ENCODE measurements at places on chromosomes 12 and 14.

DNA sequence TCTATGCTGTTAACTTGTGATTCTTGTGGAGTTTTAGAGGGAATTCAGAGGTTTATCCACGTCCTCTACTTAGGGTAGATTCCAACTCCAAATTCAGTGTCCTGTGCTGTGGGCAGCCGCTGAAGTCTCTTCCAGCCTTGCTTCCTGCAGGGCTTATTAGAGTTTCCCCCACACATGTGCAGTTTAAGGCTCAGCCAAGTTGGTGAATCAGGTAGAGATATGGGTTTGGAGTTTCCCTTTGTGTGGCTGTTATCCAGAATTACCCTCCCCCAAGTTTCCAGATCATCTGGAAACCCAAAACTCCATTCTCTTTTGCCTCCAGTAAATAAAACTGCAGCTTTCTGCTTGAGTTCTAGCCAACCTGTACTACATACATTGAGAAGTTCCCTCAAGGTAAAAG is 853.7 kb downstream of the GALC start:
- no peak for DNase-seq

DNA sequence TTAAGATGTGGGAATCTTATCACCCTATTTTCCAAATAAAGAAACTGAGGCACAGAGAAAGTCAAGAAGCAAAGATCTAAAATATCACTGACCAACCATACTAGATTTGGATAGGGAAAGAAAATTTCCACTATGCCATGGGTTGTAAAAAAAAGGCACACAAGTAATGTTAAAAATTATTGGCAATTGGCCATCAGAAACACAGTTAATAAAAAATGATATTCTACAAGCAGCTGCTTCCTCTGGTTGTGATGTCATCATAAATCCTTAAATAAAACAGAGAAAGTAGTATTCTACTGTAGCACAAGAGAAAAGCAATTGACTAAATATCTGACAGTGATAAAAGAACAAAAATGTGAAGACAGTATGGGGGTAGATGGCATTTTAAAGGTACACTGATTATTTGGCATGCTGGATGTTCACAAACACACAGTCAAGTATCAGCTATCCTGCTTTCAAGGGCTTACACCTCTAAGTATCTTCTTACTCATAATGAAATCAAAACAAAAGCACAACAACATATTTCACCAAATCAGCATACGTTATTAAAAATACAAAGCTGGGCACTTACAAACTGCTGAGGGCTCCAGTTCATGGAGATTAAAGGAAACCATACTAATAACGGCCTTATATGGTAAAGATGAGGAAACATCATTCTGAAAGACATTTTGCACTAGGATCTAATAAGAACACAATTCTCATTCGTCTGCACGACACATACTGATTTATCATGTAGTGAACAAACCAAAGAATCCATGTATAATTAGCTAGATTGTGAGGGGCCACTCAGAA is 45.7 kb downstream of the CORO1C start:
- no peak for DNase-seq

GRCh38 chr14:56666294-56666693 is 86.7 kb downstream of the TMEM260 start:
- no peak for DNase-seq

- peak; percentile 84 for DNase-seq
These were observed 4.1 kb downstream of the C14orf180 start for GRCh38 chr14:104583424-104584306.

DNA sequence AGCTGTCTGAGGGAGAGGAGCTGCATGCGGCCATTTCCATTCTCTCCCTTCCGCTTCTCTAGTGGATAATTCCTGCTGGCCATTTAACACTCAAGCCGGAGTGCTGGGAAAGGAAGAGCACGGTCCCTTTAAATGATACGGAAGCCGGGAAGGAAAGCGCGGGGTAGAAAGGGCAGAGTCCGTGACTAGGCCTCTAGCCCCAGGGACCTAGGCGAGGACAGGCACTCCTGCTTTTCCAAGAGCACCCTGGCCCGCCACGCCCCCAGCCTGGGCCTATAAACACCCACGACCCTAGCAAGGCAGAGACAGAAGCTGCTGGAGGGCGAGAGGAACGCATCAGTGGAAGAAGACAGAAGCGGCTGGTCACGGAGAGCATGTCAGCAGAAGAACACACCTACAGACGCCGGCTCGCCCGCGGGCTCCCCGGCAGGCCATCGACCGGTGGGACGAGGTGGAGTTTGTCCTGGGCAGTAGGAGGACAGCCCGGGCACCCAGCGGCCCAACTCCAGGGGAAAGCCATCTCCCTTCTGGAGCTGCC is 1206.6 kb upstream of the TMEM132C start:
- no peak for DNase-seq

DNA sequence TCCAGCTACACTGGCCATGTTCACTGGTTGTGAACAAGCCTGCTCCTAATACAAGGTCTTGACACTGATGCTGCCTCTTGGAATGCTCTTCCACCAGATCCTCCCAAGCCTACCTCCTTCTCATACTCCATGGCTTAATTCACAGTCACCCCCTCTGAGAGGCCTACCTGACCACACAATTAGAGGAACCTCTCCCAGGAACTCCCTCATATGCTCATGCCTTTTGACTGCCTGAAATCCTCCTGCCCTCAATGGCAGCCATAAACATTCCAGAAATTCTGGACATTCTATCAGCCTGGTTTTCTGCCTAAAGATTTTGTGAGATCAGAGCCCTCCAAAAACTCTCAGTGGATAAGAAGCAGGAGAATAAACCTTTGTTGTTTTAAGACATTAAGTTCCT is 340.2 kb downstream of the C12orf75 start:
- DNase-seq = no peak

GRCh38 chr14:91925001-91925726 is 22.3 kb downstream of the FBLN5 start:
- DNase-seq = no peak

- DNase-seq = no peak
These were observed 167.8 kb downstream of the TTC7B start for GRCh38 chr14:90648421-90648820.

DNA sequence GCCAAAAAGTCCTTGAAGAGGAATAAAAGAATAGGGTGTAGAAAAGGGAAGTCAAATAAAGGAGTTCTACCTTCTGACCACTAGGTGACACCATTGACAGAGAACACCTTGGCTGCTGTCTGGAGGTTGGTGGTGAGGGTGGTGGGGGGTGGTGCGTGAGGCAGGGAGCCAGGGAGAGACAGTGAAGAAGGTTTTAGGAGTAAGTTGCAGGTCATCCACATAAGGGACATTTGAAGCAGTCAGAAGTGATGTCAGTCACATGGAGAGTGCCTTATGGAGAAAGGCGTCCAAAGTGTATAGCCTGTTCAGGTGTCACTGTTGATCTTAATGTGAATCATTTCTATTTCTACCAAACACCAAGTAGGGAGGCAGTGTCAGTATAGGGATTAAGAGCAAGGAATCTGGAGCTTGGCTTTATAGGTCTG is 279.3 kb upstream of the DDHD1 start:
- DNase-seq = peak; percentile 74

GRCh38 chr12:6863586-6864321 is 3.6 kb upstream of the TPI1 start:
- DNase-seq = no peak

- no peak for DNase-seq
These were observed 5.8 kb downstream of the AICDA start for GRCh38 chr12:8606890-8607289.

GRCh38 chr12:6250343-6250742 is 50.1 kb downstream of the CD9 start:
- no peak for DNase-seq

DNA sequence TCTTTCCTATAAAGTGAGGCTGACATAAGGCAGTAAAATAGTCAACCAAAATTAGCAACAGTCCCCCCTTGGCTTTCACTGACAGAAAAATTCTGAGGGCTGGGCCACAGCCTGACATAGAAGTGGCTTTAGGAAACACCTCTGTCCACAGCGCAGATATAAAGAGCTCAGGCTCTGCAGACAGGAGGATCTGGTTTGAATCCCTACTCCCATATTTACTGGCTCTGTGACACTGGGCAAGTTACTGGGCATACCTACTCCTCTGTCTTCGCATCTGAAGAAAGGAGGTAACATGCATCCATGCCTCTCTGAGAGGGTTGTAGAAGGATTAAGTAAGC is 95.3 kb downstream of the STXBP6 start:
- no peak for DNase-seq

GRCh38 chr14:65321370-65321875 is 91.1 kb upstream of the FUT8 start:
- DNase-seq = no peak

GRCh38 chr14:55577229-55577628 is 2.8 kb upstream of the KTN1 start:
- no peak for DNase-seq

GRCh38 chr14:67533754-67534085 is 630 bp downstream of the PLEKHH1 start:
- DNase-seq = peak; percentile 62

- peak; percentile 36 for DNase-seq
These were observed 442.8 kb downstream of the ZFP36L1 start for GRCh38 chr14:68349900-68350629.

DNA sequence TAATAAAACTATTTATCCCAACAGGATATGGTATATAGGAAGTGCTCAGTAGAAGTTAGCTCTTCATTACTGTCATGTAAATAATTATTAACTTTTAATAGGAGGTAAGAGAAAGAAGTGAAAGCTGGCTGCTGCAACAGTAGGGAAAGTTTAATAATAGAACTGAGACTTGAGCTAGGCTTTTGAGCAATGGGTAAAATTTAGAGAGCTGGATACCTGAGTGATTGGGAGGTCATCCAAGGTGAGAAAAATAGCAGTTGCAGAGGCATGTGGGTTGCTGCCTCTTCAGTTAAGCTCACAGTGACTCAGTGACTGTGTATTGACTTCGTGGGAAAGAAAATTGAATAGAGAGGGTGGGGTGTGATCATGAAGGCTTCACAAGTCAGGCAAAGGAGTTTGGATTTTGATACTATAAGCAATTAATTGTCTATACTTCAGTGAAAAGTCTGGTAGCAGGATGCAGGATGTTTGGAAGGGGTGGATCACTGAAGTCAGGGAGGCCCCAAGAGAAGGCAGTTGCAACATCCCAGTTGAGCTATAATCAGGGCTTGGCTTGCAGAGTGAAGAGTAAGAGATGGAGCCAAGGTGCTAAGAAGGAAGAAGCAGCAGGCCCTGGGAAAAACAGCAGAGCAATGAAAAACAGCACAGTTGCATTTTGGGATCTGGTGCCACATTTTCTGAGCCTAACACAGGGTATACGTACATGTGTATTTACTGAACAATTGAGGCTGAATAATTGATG is 172.0 kb upstream of the FRMD6 start:
- DNase-seq = no peak

DNA sequence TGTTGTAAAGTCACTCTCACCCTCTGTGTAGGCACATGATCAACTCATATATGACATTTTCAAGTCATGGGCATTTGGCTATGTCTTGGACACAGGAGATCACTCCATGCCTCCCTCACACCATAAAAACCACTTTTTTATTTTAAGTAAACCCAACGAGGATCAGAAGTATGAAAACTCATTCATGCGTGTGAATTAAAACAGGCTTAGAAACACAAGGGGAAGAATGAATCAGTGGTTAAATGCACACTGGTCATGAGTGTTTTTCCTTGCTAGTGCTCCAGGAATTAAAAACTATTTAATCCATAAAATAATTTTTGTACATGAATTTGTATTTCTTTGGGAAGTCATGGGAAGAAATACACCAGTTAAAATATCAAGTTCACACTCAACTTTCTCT is 198.4 kb downstream of the GALC start:
- no peak for DNase-seq

DNA sequence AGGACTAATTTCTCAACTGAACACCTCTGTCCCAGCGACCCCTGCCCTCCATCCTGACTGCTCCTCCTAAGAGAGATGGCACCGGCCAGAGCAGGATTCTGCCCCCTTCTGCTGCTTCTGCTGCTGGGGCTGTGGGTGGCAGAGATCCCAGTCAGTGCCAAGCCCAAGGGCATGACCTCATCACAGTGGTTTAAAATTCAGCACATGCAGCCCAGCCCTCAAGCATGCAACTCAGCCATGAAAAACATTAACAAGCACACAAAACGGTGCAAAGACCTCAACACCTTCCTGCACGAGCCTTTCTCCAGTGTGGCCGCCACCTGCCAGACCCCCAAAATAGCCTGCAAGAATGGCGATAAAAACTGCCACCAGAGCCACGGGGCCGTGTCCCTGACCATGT is 756 bp downstream of the RNASE7 start:
- DNase-seq = no peak

- DNase-seq = no peak
These were observed 11.6 kb downstream of the AHSA1 start for GRCh38 chr14:77469539-77469938.

DNA sequence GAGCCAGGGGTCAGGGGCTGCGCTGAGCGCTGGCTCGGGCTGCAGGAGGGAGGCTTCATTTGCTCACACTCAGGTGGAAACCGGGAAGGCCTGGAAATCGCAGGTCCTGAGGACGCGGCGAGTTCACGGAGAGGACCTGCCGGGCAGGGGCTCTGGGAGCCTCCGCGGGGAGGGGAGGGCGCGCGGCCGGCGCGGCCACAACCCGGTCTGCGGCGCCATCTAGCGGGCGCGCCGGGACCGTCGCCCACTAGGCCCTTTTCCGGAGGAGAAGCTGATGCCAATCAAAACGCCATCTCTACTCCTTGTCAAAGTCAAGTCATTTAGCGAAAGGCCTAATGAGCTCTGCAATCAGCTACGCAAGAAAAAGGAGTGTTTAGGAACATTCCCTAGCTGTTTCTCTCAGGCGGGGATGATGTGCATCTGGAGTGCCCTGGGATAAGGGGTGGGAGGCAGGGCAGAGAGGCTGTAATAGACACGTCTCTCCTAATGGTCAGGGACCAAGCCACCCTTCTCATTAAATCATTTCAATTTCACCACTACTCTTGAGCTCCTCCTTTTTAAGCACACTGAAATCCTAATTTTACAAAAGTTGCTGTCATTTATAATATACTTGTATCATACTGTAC is 885.8 kb upstream of the TMEM132C start:
- peak; percentile 52 for DNase-seq

DNA sequence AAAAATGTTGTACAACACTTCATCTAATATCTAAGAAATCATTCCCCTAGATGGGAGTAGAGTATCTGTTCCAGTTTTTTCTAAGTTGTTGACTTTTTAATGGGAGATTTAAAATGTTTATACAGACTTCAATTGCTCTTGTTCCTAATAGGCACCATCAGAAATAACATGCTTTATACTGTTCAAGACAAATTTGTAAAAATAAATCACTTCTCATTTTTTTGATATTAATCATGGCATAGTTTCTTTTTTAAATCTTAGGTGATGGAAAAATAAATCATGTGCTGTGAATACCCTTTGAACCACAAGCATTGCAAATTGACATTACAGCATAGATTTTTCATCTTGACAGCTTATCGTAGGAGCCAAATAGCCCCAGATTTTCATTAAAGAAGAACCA is 473.5 kb upstream of the MGAT4C start:
- no peak for DNase-seq

DNA sequence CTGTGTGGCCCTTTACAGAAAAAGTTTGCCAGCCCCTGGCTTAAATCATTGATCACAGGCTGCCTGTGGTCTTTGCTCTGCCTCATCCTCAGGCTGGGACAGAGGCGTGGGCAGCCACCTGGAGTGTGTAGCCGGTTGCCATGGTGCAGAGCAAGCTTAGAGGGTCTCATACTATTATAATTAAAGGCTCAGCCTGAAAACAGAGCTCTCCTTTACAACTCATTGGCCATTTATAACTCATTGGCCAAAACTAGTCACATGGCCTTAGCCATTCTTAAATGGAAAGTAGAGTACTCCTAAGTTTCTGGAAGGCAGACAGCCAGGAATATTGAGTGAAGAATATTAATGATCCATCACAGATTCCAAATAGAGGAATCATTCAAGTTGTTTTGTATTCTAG is 3.0 kb downstream of the HSP90B1 start:
- no peak for DNase-seq
